NCI-H1436 treated with DMSO at 0.1 percent for 48 hours (cell line): ENCODE measurements at places on chromosomes 7 and 10.

DNA sequence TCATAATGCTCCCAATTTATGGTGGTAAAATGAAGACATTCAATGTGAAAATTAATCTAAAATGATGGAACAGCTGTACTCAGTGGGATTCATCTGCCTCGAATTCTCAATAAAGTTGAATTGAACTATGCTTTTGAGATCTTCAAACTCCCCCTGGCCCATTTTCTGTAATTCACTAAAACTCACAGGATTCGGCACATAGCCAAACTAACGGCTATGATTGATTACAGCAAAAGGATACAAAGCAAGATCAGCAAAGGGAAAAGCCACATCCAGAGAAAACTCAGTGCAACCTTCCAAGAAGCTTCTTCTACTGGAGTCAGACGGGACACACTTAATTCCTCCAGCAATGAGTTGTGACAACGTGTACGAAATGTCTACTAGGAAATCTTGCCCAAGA is 307.5 kb downstream of the CNTNAP2 start:
- DNase-seq: no peak

- DNase-seq: no peak
Measured at GRCh38 chr7:33705333-33705833, 200.0 kb upstream of the BMPER start.

DNA sequence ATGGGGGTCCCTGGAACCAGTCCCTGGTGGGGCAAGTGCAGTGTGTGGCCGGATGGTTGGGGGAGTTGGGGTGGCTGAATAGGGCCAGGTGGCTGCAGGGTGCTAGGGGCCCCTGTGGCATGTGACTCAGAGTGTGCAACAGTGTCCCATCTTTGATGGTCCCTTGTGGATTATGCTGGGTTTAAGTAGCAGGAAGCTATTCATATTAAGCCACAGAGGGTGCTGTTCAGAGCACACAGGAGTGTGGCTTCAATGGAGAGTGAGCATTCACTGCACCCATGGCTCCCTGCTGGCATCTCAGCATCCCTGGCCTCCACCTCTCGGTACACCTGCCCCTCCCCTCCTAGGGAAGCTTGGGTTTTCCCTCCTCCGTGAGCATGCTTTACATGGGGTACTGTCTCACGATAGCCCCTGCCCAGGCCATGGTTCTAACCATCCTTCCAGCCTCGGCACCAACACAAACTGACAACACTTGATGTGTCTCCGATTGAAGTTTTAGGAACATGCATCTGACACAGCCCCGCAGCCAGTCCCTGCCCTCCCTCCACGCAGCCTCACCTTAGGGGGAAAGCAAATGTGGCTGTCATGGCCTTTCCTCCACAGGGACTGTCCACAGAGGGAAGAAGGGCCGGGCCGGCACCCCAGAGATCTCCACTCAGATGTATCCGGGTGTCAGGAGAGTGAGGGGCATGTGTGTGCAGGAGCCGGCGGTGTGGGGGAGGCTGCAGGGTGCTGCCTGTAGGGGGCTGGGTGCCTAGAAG is 30.4 kb upstream of the PPIF start:
- peak; percentile 7 for DNase-seq

DNA sequence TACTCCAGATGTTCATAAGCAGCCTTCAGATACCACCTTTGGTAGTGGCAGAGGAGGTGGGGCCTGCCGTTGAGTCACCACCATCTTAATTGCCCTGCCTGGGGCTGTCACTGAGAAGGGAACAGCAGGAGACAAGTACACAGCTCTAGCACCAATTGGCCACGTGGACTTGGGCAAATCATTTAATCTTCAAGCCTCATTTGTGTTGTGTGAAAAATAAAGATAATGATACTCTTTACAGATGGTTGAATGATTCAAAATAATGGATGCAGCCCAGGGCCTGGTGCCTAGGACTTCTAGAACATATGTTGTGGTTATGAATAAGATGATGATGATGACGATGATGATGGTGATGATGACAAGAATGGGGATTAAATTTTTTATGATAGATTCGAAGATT is 111.9 kb upstream of the ADAM12 start:
- DNase-seq: no peak

GRCh38 chr7:127946847-127947246 is 84.4 kb downstream of the LRRC4 start:
- DNase-seq: no peak

- DNase-seq: no peak
Measured at GRCh38 chr7:22725585-22725984, 1.4 kb upstream of the IL6 start.

GRCh38 chr7:18626717-18627116 is 131.2 kb downstream of the HDAC9 start:
- DNase-seq: no peak

GRCh38 chr7:21346297-21346696 is 81.6 kb upstream of the SP4 start:
- no peak for DNase-seq

- no peak for DNase-seq
Measured at GRCh38 chr7:151631570-151631952, 111.9 kb upstream of the RHEB start.

GRCh38 chr10:17474595-17475323 is 20.4 kb upstream of the ST8SIA6 start:
- no peak for DNase-seq

DNA sequence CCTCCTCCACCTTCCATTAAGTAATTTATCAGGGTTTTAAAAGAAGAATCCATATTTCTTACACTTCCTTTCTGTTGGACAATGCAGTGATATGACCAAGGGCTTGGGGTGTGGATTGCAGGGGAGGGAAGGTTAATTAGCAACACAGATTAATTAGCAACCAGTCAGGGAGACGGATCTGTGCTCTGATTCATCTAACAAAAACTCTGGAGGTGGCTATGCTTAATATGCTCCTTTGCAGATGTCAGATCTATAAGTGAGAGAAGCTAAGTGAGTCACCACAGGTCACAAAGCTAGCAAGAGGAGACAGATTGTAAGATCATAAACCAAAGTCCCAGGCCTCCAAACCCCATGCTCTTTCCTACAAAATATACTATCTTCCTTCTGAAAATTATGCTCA is 178.8 kb upstream of the ITGB1 start:
- no peak for DNase-seq

GRCh38 chr10:14186245-14186644 is 144.5 kb downstream of the FRMD4A start:
- DNase-seq: no peak

- DNase-seq: no peak
Measured at GRCh38 chr7:80618096-80618495, 20.3 kb upstream of the CD36 start.

GRCh38 chr7:45176091-45176490 is 18.5 kb downstream of the RAMP3 start:
- no peak for DNase-seq

DNA sequence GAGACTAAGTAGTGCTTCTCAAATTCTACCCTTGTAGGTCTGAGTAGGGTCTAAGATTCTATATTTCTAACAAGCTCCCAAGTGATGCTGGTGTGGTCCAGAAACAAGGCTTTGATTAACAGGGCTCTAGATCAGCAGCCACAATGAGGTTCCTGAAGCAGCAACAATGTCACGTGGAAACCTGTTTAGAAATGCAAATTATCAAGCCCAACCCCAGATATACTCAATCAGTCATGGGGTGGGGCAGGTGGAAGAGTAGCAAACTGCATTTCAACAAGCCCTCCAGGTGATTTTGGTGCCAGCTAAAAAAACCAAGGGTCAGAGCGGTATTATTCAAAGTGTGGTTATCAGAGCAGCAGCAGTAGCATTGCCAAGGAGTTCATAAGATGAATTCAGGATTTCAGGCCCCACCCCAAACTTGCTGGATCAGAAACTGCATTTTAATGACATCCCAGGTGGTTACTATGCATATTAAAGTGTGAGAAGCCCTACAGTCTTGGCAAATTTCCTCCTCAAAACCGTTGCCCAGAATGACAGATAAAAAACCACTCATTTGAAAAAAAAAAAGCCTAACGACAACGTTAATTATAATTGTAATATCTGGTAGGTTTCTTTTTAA is 199.2 kb downstream of the AHR start:
- DNase-seq: no peak

GRCh38 chr10:78774614-78774998 is 294.2 kb upstream of the ZMIZ1 start:
- no peak for DNase-seq

- DNase-seq: no peak
Measured at GRCh38 chr7:55214707-55215106, 150.4 kb upstream of the LANCL2 start.

- DNase-seq: no peak
Measured at GRCh38 chr7:55964261-55965099, at the start of gene NIPSNAP2. Gene NIPSNAP2 (plus strand): TSS chr7:55964585. CDS start chr7:55964610, 25 bp downstream.

DNA sequence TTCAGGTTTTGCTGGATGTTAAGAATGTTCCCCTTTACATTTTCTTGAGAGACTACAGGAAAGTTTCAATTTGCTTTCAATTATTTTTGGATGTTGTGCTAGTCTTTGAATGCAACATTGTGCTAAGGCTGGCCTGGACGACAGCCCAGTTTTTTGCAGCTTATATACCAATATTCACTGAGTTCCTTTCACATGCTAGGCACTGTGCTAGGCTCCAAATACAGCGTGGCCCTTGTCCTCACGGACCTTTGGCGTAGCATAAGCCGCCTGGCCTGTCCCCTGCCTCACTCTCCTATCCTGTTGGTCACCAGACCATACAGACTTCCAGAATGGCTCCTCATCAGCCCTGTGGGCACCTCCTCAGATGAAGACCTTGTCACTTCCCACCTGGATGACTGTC is 19.5 kb upstream of the HSPA12A start:
- DNase-seq: no peak

- DNase-seq: no peak
Measured at GRCh38 chr7:27739301-27739908, 557 bp upstream of the TAX1BP1 start.

- DNase-seq: no peak
Measured at GRCh38 chr10:78411716-78412115, 378.1 kb downstream of the RPS24 start.

GRCh38 chr7:17623546-17624185 is 316.6 kb downstream of the SNX13 start:
- no peak for DNase-seq

DNA sequence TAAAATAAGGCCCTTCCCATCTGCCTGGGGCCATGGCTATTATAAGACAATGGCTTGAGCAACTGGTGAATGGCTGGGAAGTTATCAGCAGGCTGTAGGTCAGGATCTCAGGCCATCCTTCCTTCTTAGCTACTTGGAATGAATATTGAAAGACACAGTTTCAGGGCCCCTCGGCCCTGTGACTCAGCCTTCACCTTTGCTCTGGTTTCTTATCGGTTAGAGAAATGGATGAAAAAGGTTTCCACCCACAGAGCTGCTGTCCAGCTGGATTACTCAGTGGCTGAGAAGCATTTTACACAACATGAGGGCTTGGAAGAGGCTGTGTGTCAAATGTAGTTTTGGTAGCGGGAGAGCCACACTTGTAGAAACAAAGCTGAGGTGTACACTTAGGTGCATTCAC is 9.4 kb downstream of the ACSL5 start:
- DNase-seq: no peak

- no peak for DNase-seq
Measured at GRCh38 chr7:87000344-87000743, 59.1 kb downstream of the ELAPOR2 start.

GRCh38 chr10:101986624-101986971 is 69.4 kb downstream of the ARMH3 start:
- DNase-seq: no peak

- no peak for DNase-seq
Measured at GRCh38 chr10:89846786-89847185, 145.4 kb downstream of the KIF20B start.

DNA sequence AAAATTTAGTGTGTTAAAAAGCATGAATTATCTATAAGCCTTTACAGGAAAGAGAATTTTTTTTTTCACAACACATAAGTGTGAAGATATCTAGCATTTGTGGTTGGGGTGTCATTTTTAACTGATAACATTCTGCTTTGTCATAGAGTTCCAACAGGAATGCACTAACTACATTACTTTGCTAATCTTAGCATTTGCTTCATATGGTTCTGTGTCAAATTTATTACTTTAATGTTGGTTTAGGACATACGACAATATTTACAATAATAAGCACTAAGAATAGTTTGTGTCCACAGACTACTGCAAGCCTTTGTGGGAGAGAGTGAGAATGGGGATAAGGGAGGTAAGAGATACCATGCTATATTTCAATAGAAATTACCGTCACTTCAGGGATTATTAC is 40.6 kb upstream of the MAGI2 start:
- no peak for DNase-seq

DNA sequence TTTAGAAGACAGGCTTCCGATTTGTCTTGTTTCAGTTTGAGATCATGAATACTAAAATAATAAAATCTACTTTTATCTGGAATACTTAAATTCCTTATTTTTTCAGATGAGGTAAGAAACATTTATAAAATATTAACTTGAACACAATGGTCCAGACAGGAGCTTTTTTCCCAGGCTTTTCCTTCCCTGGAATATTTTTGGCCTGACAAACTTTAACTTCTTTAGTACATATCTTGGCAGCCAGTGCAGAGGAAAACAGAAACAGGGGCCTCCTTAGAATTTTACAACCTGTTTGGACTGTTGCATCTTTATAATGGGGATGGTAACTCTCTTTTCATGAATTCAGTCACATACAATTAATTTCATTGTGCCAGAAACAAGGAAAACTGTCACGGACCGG is 41.4 kb downstream of the NRP1 start:
- DNase-seq: no peak

- DNase-seq: no peak
Measured at GRCh38 chr7:154696556-154696955, 306.4 kb downstream of the PAXIP1 start.
